CD4-positive, CD25-positive, alpha-beta regulatory T cell (primary cell): ENCODE measurements at places on chromosomes 12 and 14. TPM values are rescaled to one million over a fixed set of nuclear protein-coding genes. Genes with fewer than 3 reads are reported as not detected.
A peak's percentile ranks its signal among the peaks of the same experiment; 100 is the strongest.

- no peak for DNase-seq
Observed at GRCh38 chr12:130956009-130956408, 2.3 kb downstream of the ADGRD1 start.

DNA sequence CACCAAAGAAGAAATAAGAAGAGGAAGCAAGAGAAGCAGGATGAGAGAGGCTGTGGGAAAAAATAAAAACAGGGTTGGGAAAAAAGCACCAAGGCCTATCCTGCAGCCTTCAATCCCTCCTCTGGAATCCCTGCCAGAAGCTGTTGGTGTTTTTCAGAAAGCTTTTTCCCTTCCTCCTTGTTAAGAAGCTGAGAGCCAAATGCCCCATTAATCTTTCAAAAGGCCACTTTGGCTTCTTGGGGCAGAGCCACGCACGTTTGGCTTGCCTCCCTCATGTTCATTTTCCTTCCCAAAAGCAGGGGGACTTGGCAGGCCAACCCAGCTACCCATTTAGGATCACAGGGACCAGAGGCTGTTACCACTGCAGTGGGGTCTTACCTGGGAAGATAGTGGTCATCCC is 365.3 kb downstream of the NUAK1 start:
- DNase-seq = no peak

GRCh38 chr14:80780500-80780899 is 161.0 kb downstream of the CEP128 start:
- DNase-seq = no peak

GYS2 gene
- total RNA-seq = not detected

CBLN3 gene
- 3.2 TPM for total RNA-seq

TAS2R50 gene
- total RNA-seq = 1.6 TPM

GRCh38 chr14:65846196-65846868 is 433.8 kb downstream of the FUT8 start:
- peak; percentile 75 for DNase-seq

DNA sequence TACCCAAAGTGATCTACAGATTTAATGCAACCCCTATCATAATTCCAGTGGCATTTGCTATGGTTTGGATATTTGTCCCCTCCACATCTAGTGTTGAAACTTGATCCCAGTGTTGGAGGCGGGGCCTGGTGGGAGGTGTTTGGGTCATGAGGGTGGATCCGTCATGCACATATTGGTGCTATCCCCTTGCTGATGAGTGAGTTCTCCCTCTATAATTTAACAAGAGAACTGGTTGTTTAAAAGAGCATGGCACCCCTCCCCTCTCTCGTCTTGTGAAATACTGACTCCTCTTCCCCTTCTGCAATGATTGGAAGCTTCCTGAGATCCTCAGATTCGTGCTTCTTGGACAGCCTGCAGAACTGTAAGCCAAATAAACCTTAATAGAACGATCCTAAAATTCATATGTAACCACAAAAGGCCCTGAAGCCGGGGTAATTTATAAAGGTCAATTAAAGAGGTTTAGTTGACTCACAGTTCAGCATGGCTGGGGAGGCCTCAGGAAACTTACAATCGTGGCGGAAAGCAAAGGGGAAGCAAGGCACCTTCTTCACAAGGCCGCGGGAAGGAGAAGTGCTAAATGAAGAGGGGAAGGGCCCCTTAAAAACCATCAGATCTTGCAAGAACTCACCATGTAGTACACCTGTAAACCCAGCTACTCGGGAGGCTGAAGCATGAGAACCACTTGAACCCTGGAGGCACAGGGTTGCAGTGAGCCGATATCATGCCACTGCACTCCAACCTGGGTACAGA is 41.2 kb downstream of the SLC39A9 start:
- no peak for DNase-seq

GRCh38 chr12:51183816-51184215 is 10.9 kb upstream of the TFCP2 start:
- DNase-seq = no peak

- no peak for DNase-seq
Observed at GRCh38 chr12:77072833-77073495, 7.6 kb upstream of the E2F7 start.

GRIN2B gene
- not detected for total RNA-seq

DNA sequence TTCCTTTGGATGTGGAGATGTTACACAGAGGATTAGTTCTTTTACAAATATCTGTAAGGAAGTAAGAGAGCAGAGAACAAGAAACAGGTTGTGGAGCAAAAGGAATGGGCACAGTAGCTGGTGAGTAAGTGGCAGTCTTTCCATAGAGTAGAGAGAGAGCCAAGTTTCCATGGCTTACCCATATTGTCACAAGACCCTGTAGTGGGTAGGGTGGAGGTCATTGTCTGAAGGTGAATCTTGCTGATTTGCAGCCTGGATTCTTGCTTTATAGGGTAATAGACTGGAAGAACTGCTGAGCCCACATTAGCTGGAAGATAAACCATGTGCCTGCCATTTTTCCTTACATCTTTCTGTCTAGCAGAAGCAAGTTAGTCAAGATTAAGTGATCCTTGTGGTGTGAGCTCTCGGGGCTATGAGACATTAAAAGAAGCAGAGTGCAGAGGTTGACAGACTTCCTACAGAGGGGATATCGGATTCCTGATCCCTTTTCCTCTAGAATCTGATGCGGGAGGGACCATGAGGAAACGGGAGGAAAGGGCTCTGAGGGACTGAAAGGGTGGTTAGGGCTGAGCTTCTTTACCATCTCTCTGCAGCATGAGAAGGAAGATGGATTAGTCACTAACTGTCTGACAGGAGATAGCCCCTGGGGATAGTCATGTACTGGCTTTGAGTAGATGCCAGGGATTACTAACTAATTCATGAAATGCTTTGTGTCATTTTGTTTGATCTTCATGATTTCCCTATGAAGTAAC is 44.0 kb upstream of the LRTM2 start:
- DNase-seq = no peak

- no peak for DNase-seq
Observed at GRCh38 chr12:58537278-58537677, 383.0 kb downstream of the LRIG3 start.

- no peak for DNase-seq
Observed at GRCh38 chr12:42019746-42020145, 124.9 kb downstream of the GXYLT1 start.

DNA sequence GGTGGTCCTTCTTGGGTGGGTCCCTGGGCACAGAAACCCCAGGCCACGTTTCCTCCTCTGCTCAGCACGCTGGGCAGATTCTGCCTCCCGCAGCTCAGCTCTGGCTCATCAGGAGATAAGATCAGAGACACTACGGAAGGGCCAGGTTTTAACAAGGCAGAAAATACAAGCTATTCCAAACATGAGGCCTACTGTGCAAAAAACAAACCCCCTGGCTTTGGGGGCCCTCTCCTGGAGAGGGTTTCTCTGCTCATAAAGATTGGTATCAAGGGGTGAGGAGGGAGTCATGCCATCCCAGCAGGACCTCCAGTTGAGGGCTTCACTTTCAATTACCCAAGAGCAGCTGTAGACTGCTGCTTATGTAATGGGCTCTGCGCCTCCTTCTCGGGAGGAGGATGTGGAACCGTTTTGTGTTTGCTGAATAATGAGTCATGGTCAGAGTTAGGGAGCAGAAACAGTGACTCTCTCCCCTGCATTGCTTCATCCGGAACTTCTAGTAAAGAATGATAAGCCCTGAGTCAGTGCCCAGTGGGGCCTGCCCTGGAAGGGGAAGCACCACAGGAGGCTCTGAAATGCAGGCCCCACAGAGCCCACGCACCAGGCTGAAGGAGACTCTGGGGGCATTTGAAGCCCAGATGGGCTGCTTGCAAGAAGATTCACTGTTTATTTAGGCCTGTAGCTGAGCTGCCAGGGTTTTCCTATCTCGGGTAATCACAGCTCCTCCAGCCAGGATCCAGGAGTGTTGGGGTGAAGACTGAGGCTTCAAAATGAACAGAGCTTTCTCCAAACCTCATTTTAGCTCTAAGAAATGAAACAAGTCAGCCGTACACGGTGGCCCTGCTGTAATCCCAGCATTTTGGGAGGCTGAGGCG is 79.3 kb downstream of the SSPN start:
- no peak for DNase-seq

DNA sequence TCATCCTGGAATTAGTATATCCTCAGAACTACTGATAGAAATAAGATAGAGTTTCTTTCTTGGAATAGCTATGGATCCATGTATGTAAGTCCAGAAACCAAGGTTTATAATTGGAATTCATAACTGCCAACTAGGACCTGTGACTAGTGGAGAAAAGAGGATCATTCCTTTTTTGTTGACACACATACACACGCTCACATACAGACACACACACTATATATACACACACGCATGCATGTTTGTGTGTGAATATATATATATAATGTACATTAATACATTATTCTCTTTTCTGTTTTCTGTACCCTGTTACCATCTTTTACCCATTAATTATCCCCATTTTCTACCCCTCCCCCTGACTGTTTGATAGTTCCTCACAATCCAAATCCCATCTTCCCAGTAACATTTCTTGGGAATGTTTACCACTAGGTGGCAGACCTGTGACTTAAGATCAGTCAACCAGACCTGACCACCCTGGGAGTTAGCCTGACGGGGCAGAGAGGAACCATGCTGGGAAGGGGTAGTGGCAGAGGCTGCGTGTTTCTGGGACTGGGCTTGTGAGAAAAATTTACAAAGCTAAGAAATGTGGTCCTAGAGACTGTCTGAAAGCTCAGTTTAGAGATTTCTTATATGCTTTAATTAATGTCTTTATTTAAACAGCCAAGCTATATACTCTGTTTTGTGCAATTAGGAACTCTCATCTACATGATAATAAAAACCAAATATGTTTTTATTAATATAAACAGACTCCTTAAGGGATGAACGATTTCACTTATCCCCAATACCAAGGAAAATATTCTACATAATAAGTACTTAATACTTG is 308.0 kb downstream of the PPFIA2 start:
- no peak for DNase-seq

GRCh38 chr12:116962783-116963356 is 52.1 kb downstream of the FBXW8 start:
- DNase-seq = no peak

LMNTD1 gene
- not detected for total RNA-seq

DNA sequence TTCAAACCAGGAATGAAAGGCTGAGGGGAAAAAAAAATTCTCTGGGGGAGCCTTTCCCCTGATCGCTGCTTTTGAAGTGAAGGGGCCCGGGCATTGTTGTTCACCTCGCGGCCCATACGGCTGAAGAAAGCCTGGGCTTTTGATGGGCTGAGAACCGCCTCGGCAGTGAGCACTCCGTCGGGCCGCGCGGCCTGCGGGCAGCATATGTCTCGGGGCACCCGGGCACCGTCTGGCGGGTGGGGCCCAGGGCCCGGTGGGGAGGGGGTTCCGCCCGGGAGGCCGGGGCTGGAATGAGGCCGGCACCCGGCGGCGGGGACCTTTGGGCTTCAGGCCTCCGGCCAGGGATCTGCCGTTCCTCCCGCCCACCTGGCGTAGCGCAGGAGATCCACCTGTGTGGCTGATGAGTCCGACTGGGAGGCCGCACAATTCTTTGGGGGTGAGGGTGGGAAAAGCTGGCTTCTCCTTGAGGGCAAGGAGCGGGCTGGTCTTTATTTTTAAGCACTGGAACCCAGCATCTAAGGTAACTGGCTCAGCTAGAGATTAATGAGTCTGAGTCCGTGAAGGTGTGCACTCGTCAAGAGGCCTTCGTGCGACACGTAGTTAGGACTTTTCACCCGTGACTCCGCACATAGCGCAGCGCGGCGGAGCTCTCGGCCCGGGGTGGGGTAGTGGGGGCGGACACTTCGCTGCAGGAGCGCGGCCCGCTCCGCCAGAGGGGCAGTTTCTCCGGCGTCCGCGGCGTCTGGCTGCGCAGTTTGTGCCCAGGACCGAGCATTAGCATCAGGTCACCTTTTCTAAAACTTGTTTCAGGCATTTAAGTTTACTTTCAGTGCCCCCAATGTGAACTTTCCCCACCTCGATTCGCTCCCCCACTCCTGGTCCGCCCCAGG is 10.6 kb downstream of the FOXA1 start:
- no peak for DNase-seq

SLC25A47 gene
- total RNA-seq = not detected

DNA sequence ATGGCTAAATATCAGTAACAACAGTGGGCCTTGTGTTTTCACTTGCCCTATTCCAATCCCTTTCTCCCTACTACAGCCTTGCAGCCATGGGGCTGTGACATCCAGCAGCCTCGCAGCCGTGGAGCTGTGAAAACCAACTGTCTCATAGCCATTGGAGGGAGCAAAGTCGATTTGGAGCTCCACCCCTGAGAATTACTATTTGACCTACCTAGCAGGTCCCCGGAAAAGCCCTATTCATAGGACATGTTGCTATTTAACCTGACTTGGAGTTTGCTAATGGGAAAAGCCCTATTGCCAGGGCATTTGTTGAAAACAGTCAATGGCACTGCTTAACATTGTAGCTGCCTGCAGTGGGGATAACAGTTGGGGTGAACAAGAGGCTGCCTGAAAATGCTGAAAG is 33.3 kb downstream of the ERG28 start:
- no peak for DNase-seq

DNA sequence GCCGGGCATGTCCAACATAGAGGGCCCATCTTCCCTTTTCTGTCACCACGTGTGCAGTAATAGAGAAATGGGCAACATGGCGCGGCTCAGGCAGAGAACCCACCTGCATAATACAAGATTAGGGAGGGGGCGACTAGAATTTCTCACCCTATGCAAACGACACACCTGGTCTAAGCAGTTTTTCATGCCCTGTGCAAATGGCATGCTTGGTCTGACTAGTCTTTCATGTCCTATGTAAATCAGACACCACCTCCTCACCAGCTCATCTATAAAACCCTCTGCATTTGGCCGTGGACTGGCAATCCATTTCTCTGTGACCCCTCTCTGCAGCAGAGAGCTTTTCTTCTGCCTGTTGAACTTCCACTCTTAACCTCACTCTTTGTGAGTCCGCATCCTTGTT is 180.2 kb upstream of the PZP start:
- no peak for DNase-seq

DNA sequence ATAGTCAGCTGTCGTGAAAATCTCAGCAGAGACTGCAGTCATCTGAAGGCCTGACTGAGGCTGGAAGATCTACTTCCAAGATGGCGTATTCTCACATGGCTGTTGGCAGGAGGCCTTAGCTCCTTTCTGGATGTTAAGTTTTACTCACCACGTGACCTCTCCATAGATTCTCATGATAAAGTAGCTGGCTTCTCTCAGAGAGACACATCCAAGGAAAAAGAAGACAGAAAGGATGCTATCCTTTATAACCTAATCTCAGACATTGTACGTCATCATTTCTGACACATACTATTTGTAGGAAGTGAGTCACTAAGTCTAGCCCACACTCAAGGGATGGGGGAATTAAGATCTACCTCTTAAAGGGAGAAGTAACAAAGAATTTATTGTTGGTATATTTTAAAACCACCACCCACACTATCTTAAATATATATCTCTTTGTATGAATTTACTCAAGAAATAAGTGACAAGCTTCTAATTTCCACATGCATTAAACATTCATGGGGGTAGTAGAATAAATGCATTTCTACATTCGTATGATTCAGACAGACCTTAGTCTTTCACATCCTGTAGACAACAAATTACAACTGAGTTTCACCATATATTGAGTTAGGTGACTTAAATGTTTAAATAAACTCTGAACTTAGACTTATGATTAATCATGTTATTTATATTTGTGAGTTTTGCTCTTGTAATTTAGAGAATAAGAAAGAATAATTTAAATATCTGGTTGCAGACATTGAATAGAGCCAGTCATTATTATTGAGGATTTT is 411.0 kb downstream of the LRIG3 start:
- no peak for DNase-seq
